ENCODE measurements at places on chromosomes 2 and 18. TPM values are rescaled to one million over a fixed set of nuclear protein-coding genes. Genes with fewer than 3 reads are reported as not detected.

GRCh38 chr2:156037482-156037881 is 295.0 kb downstream of the NR4A2 start:
- no peaks in the 10 kb centered on the region for H3K27me3 ChIP-seq
- no peak overlapping the region for H3K4me3 ChIP-seq
- H3K4me1 ChIP-seq: no peaks in the 10 kb centered on the region
- no peak overlapping the region for H3K27ac ChIP-seq

The TUBB8B gene
- polyA plus RNA-seq: not detected

The RBKS gene
- 37.3 TPM for polyA plus RNA-seq

The GPC1 gene
- 2.7 TPM for polyA plus RNA-seq

DNA sequence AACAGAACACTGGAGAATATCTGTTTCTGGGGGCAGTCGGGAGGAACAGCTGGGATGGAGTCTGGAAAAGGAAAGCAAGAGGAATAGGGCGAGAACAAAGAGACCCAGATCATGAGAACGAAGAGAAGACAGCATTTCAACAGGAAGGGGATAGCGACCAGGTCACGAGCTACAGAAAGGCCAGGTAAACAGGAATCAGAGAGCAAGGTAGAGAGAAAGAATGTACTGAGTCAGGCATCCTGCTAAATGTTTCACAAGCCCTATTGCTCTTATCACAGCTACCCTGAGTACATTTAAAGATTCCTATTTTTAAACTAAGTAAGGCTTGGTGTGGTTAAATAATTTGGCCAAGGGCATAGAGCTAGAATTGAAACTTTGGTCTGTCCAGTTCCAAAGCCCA is 254.9 kb upstream of the RAB12 start:
- no peak overlapping the region for H3K27ac ChIP-seq
- H3K4me1 ChIP-seq: no peaks in the 10 kb centered on the region
- no peak for DNase-seq
- no peaks in the 10 kb centered on the region for H3K27me3 ChIP-seq
- H3K36me3 ChIP-seq: no peaks in the 10 kb centered on the region
- H3K4me3 ChIP-seq: no peak overlapping the region

DNA sequence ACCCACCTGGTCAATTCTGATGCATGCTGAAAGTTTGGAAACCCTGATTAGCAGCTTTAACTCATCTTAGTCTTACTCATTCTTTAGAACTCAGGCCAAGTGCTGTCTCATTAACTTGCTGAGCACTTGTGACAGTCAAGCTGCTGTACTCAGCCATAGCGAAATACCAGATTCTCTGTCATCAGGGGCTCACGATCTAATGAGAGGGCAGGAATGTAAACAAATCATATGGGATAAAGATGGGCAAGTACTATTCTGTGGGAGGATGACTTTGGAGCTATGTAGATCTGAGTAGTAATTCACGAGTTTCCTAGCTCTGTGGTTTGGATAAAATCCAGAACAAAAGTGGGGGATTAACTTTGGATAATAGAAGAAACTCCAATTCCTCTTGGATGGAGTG is 376.6 kb downstream of the HRH4 start:
- H3K4me1 ChIP-seq: no peaks in the 10 kb centered on the region
- H3K36me3 ChIP-seq: no peaks in the 10 kb centered on the region
- no peak for DNase-seq
- H3K27me3 ChIP-seq: no peaks in the 10 kb centered on the region
- H3K27ac ChIP-seq: no peak overlapping the region

The TEKT4 gene
- not detected for polyA plus RNA-seq
